COR-L47 (cell line): ENCODE measurements at places on chromosomes 5 and 9.

DNA sequence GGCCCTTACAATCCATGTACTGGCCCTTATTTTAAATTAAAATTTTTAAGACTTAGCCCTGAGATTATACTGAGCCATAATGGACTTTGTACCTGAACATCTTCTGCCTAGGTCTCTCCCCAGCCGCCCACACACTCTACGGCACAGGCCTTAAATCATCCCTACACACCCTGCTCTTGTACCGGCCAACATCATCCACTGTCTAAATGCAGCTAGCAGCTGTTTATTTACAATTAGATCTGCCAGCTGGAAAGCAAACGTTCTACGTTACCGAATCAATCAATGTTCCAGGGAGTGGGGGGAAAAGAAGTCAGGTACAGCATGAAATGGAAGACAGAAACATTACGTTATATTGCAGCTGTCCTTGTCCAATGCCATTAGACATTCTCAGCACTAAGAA lies 88.4 kb upstream of the GRAMD2B start:
- no peak for DNase-seq

GRCh38 chr5:125390326-125390725 lies 643.9 kb upstream of the ZNF608 start:
- DNase-seq, result no peak

- DNase-seq, result no peak
Observed at GRCh38 chr9:135068776-135069415, 18.6 kb upstream of the OLFM1 start.

GRCh38 chr5:107272954-107273353 lies 397.8 kb downstream of the EFNA5 start:
- DNase-seq, result no peak

- DNase-seq, result no peak
Observed at GRCh38 chr9:87226896-87227295, 270.8 kb upstream of the DAPK1 start.

DNA sequence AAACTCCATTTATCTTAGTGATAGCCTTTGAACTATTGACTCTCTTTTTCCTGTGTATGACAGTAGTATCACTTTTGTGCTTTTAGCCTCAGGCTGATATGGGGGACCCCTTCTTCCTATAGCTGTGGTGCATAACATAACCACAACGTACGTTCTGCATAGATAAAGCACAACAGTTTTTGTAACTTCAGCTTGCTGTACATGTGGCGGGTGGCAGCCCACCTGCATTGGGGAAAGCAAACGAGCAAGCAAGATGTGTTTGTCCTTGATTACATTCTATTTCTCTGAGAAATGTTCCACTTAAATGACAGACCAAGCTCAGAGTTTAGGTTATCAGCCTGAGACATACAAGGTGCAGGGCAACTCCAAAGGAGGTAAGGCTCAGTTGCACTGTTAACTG lies 309.4 kb downstream of the KDM4C start:
- DNase-seq, result no peak

DNA sequence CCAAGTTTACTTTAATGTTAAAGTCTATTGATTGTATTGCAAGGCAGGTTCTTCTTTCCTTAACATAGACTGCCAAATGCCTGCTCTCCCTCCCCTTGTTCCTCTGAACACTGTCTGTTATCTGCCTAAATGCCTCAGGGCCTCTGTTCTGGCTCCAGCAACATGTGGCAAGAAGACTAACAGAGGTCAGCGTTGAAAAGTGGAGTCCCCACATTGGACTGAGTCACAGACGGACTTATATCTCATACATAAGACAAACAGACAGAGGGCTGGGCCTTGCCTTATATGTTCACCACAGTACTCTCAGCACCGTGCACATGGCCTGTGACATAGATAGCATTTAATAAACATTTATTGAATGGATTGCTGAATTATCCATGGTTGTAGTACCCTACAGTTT lies 91.4 kb downstream of the TSSK1B start:
- no peak for DNase-seq

DNA sequence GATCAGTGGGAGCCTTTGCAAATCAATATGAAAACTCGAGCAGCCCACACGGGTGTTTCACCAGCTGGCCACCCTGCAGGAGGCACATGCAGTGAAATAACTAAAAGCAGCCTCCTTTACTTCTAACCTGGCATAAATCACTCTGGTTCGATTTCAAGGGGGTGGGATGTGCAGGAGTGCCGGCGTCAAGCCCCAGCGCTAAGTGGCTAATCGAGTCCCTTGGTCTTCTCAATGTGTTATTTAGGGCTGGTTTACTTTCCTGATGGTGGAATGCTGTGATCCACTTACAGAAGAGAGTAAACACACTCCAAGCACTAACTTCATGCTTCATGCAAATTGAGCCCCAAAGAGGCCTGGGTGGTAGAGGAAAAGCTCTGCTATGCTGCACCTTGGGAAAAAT lies 109.4 kb downstream of the TMEM174 start:
- DNase-seq, result peak; percentile 31

DNA sequence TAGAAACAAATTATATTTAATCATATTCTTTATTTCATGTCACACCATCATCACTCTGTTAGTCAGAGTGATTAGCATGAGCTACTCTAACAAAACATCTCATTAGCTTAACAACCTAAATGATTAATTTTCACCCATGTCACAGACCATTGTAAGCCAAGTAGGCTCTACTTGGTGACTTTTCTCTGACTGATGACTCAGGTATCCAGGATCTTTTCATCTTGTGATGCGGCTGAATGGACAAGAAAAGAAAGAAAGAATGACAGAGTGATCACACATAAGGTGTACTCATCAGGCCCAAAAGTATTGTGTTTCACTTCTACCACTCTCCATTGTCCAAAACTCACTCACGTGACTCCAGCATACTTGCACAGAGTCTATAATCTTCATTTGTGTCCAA lies 299.3 kb downstream of the ANXA1 start:
- peak; percentile 1 for DNase-seq
